ENCODE measurements at places on chromosomes 3 and 15. TPM values are rescaled to one million over a fixed set of nuclear protein-coding genes. Genes with fewer than 3 reads are reported as not detected.

GRCh38 chr3:110318108-110318507, 753.5 kb upstream of the NECTIN3 start:
- H3K27me3 ChIP-seq = no peaks in the 10 kb centered on the region
- H3K4me3 ChIP-seq = no peak overlapping the region
- DNase-seq = no peak
- H3K36me3 ChIP-seq = no peaks in the 10 kb centered on the region

DNA sequence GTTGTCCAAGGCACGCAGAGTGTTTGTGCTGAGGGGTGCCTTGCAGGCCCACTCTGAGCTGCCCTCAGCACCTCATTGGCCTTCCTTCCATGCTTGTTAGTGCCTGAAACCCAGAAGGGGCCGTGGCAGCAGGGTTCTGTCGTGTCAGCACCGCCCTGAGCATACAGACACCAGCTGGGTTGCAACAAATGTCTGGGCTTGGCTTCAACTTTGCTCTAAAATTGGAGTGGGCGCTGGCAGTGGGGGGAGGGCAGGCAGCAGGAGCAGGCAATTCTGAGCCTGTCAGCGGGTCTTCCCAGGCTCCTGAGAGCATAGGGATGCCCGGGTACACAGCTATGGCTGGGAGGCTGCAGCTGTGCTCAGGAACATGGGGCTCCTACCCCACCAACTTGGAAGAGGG, 464.3 kb downstream of the EPHA3 start:
- H3K4me3 ChIP-seq = peak overlapping the region; percentile 33
- H3K4me1 ChIP-seq = peaks cover 3% of the 10 kb centered on the region
- DNase-seq = peak; percentile 44
- no peak overlapping the region for H3K27ac ChIP-seq
- no peaks in the 10 kb centered on the region for H3K27me3 ChIP-seq

Gene SELENOK
- 46.3 TPM for total RNA-seq

Gene GXYLT2
- 0.84 TPM for total RNA-seq

Gene CNTN6
- total RNA-seq = not detected
